ENCODE measurements at places on chromosomes 3 and 15. TPM values are rescaled to one million over a fixed set of nuclear protein-coding genes. Genes with fewer than 3 reads are reported as not detected.

- no peak for DNase-seq
Measured at GRCh38 chr3:159902546-159903314, 85.9 kb upstream of the IL12A start.

GRCh38 chr15:72147418-72147817 lies 29.2 kb downstream of the SENP8 start:
- no peak for DNase-seq

The HES1 gene
- total RNA-seq: 1.2 TPM

The GOLGA6L7 gene
- not detected for total RNA-seq

DNA sequence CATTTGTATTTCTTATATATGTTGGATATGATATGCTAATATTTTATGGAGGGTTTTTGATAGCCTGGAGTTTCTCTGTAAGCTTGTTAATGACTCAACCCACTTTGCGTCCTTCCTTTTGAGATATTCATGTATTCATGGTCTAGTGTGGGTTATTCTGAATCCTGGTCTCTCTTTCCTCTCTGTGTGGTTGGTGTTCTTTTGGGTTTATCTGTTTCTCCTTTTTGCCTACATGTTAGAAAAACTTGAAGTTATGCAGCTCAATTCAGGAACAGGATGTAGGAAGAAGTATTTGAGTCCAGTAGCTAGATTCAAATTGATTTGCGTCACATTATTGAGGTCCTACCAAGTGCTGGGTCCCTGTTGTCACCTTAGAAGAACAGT lies 28.1 kb downstream of the CMTM7 start:
- DNase-seq: no peak

GRCh38 chr15:93983526-93983925 lies 247.8 kb upstream of the MCTP2 start:
- no peak for DNase-seq

DNA sequence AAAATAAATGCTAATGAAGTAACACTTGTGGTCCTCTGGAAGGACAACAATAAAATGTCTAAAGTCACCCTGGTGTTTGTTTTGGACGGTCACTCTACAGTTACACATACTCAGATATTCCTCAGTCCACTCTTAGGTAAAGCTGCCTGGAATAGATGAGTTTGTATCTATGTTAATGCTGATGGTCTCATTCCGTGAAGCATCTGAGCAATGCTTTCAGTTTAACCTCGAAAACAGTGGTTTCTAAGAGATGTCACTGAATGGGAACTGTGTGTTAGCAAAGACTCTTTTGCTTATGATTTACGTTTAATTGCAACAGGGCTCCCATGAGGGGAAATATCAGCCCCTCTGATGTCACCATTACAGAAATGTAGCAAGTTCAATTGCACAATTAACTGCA lies 49.1 kb downstream of the FBN1 start:
- DNase-seq: no peak
